Naive B cell (primary cell): ENCODE measurements at places on chromosomes 3 and 15. TPM values are rescaled to one million over a fixed set of nuclear protein-coding genes. Genes with fewer than 3 reads are reported as not detected.
A peak's percentile ranks its signal among the peaks of the same experiment; 100 is the strongest.

- DNase-seq: no peak
- no peaks in the 10 kb centered on the region for H3K36me3 ChIP-seq
- peaks cover 40% of the 10 kb centered on the region for H3K27me3 ChIP-seq
- H3K4me3 ChIP-seq: no peak overlapping the region
- H3K4me1 ChIP-seq: no peaks in the 10 kb centered on the region
These were observed 3.9 kb downstream of the UPK1B start for GRCh38 chr3:119177321-119177720.

Gene A4GNT
- polyA plus RNA-seq: not detected

Gene CAMKV
- polyA plus RNA-seq: not detected

GRCh38 chr3:128447561-128448013, 19.1 kb downstream of the DNAJB8 start:
- peaks cover 15% of the 10 kb centered on the region for H3K4me1 ChIP-seq
- no peak overlapping the region for H3K27ac ChIP-seq
- no peaks in the 10 kb centered on the region for H3K36me3 ChIP-seq
- peaks cover 37% of the 10 kb centered on the region for H3K27me3 ChIP-seq

GRCh38 chr15:85276921-85277320, 103.5 kb upstream of the AKAP13 start:
- no peaks in the 10 kb centered on the region for H3K36me3 ChIP-seq
- H3K4me1 ChIP-seq: no peaks in the 10 kb centered on the region
- no peak overlapping the region for H3K4me3 ChIP-seq
- H3K27me3 ChIP-seq: no peaks in the 10 kb centered on the region
- DNase-seq: no peak
- no peak overlapping the region for H3K27ac ChIP-seq

GRCh38 chr15:81880314-81880713, 165.5 kb downstream of the MEX3B start:
- no peak for DNase-seq
- no peak overlapping the region for H3K27ac ChIP-seq
- H3K27me3 ChIP-seq: no peaks in the 10 kb centered on the region
- peaks cover 15% of the 10 kb centered on the region for H3K4me1 ChIP-seq
- no peak overlapping the region for H3K4me3 ChIP-seq
- H3K36me3 ChIP-seq: no peaks in the 10 kb centered on the region

DNA sequence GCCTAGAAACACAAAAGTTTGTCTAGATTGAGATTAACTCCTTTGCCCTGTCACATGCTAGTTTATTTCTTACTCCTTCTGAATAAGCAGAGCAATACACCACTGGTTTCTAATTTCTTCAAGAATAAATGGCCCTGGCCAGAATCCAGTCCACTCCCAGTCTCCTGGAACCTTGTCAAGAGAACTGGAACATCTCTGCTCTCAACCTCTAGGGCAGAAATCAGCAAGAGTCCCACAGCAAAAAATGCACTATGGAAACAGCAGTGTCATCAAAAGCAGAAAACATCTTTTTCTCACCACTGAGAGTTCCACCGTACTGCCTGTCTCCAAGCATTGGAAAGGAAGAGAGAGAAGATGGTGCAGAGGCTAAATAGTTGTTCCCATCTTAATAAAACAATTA, 35.9 kb upstream of the PPP2R3A start:
- no peak overlapping the region for H3K4me3 ChIP-seq
- H3K27me3 ChIP-seq: peaks cover 6% of the 10 kb centered on the region
- no peak for DNase-seq
- no peaks in the 10 kb centered on the region for H3K4me1 ChIP-seq
- no peak overlapping the region for H3K27ac ChIP-seq
- no peaks in the 10 kb centered on the region for H3K36me3 ChIP-seq

DNA sequence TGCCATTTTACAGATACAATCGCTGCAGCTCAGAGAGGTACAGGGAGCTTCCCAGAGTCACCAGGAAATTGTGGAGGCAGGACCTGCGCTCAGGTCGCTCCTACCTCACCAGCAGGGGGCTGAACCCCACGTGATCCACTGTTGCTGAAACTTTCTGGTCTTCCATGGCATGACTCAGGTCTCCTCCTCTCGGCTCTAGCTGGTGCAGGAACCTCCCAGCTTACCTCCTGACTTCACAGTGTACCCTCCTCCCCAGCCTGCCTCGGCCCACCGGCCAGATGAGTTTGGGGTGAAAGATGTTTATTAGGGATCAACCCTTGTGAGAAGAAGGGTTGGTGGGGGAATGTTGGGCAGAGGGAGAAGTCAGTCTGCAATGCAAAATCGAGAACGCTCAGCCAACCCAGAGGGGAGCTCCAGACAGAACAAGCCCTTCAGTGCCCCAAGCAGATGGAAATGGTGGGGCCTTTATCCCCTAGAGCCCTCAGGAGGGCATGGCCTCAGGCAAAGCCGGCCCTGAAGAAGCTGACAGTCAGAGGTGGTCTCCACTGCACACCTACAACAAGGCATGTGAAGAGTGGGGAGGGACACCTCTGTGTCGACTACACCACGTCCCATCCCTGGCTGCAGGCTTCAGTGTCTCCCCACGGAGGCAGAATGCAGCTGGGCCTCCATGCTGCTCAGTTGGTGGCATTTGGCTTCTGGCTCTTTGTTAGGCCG, 118.6 kb upstream of the PRR20G start:
- H3K27me3 ChIP-seq: no peaks in the 10 kb centered on the region
- H3K4me3 ChIP-seq: no peak overlapping the region
- no peak for DNase-seq
- no peaks in the 10 kb centered on the region for H3K36me3 ChIP-seq
- H3K4me1 ChIP-seq: no peaks in the 10 kb centered on the region
- no peak overlapping the region for H3K27ac ChIP-seq

Gene WDR93
- polyA plus RNA-seq: not detected

Gene MKRN3
- polyA plus RNA-seq: 1.8 TPM

Gene FBXW12
- not detected for polyA plus RNA-seq

Gene DPPA4
- 3.7 TPM for polyA plus RNA-seq

GRCh38 chr15:39115379-39116057, 465.4 kb upstream of the THBS1 start:
- DNase-seq: no peak
- H3K36me3 ChIP-seq: no peaks in the 10 kb centered on the region
- H3K27ac ChIP-seq: no peak overlapping the region
- H3K4me3 ChIP-seq: no peak overlapping the region

Gene ZPLD1
- polyA plus RNA-seq: not detected

DNA sequence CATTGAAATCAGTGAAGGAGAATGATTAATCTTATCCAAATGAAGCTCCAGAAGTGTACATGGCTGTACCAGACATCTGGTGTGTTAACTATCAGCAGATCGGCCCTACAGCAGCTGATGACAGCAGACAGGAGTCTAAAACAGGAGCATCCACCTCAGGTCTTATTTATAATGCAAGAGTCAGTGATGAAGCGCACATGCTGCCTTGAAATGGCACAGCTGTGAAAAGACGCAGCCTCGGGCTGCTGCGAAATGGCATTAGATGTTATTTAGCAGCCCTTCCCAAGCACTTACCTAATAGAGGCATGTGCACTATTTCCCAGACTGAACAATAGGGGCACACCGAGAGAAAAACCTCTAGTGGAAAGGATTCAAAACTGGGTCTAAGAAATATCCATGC, 472.3 kb upstream of the CBLB start:
- H3K4me1 ChIP-seq: peaks cover 4% of the 10 kb centered on the region
- DNase-seq: no peak
- no peaks in the 10 kb centered on the region for H3K36me3 ChIP-seq

GRCh38 chr3:149459491-149460059, 14.9 kb upstream of the TM4SF4 start:
- H3K27ac ChIP-seq: no peak overlapping the region
- no peak for DNase-seq
- H3K4me1 ChIP-seq: no peaks in the 10 kb centered on the region
- H3K36me3 ChIP-seq: no peaks in the 10 kb centered on the region

Gene TRANK1
- 25.1 TPM for polyA plus RNA-seq

Gene PATL2
- polyA plus RNA-seq: 27.5 TPM

Gene POLR2H
- 34.4 TPM for polyA plus RNA-seq

DNA sequence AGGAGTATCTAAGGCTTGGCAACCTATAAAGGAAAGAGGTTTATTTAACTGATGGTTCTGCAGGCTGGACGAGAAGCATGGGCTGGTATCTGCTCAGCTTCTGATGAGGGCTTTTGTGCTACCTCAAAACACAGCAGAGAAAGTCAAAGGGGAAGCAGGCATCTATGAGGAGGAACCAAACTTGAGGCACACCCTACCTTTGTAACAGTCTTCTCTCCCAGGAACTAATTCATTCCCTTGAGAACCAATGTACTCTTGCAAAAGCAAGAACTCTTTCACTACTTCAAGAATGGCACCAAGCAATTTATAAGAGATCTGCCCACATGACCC, 109.0 kb downstream of the CGGBP1 start:
- H3K27me3 ChIP-seq: no peaks in the 10 kb centered on the region
- DNase-seq: peak; percentile 11
- H3K36me3 ChIP-seq: no peaks in the 10 kb centered on the region
- peak overlapping the region; percentile 80 for H3K27ac ChIP-seq
- peak overlapping the region; percentile 62 for H3K4me3 ChIP-seq

GRCh38 chr15:36903922-36904556, 196.3 kb downstream of the MEIS2 start:
- no peaks in the 10 kb centered on the region for H3K27me3 ChIP-seq
- H3K4me3 ChIP-seq: no peak overlapping the region
- H3K4me1 ChIP-seq: no peaks in the 10 kb centered on the region

DNA sequence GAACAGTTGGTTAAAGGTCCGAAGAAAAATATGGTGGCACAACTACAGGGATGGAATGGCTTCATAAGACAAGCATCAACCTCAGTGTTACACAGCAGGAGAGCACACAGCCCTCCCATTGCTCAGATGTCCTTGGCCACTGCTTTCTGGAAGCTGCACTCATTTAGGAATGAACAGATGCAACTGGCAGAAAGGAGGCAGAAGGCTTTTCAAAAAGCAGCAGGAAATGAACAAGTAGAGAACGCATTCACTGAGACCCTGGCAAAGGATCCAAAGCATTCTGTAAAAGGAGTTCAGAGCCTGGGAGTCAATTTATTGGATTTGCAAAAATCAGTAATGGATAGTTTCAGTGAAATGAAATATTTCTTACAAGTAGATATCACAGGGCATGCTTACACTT, 101.1 kb downstream of the PDZRN3 start:
- no peak overlapping the region for H3K4me3 ChIP-seq
- H3K4me1 ChIP-seq: no peaks in the 10 kb centered on the region
- DNase-seq: no peak
- H3K27ac ChIP-seq: no peak overlapping the region

- no peak overlapping the region for H3K4me3 ChIP-seq
- H3K27ac ChIP-seq: no peak overlapping the region
- no peaks in the 10 kb centered on the region for H3K36me3 ChIP-seq
- peaks cover 44% of the 10 kb centered on the region for H3K27me3 ChIP-seq
These were observed 23.3 kb downstream of the AQP9 start for GRCh38 chr15:58161436-58161930.

DNA sequence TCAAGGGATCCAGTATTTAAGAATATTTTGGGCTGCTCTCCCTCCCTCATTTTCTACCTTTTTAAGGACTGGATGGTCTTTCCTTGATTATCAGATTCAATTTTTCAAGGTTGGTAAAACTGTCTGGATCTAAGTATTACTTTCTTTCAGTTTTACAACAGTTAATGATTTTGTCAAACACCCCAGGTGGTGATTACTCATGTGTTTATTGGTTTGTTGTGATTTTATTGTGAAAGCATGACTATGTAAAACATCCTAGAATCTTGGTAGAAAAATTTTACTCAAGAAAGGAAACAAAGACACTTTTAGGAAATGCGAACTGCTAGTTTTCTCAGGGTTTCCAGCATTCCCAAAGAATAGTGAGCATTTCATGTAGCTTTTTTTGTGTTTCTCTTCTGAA, 7.3 kb downstream of the GTF2E1 start:
- peaks cover 39% of the 10 kb centered on the region for H3K4me1 ChIP-seq
- H3K4me3 ChIP-seq: no peak overlapping the region
- H3K27me3 ChIP-seq: no peaks in the 10 kb centered on the region
- peaks cover 12% of the 10 kb centered on the region for H3K36me3 ChIP-seq

- H3K27me3 ChIP-seq: no peaks in the 10 kb centered on the region
- no peaks in the 10 kb centered on the region for H3K36me3 ChIP-seq
- DNase-seq: no peak
- H3K4me3 ChIP-seq: no peak overlapping the region
- H3K4me1 ChIP-seq: no peaks in the 10 kb centered on the region
These were observed 35.4 kb upstream of the KCNMB3 start for GRCh38 chr3:179286331-179286730.

Gene CHDH
- not detected for polyA plus RNA-seq

- no peak overlapping the region for H3K27ac ChIP-seq
- DNase-seq: no peak
- H3K4me3 ChIP-seq: no peak overlapping the region
These were observed 587.8 kb downstream of the RBMS3 start for GRCh38 chr3:29868543-29869101.

DNA sequence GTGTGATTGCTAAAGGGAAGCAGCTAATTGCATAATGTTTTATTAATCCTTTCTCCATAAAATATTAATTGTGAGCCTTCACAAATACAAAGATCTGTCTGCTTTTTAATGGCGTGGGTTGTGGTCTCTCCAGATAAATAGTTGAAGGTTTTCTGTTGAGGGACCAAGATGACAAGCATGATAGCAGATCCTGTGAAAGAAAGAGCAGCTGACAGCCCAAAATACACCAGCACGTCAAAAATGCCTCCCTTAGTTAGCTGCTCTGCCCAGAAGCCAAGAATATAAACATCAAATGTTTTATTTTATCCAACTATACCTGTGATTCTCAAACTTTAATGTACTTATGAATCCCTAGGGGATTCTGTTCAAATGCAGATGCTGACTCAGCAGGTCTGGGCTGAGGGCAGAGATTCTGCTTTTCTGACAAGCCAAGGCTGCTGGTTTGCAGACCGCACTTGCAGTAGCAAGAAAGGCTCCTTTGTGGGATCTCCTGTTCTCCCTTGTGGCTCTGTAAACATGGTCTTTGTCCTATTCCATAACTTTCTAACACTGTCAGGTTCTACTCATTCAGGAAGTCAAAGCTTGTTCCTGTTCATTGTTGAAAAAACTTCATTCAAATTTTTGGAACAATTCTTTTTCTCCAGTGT, 119.1 kb upstream of the SLC25A36 start:
- no peak for DNase-seq
- no peaks in the 10 kb centered on the region for H3K4me1 ChIP-seq
- H3K27me3 ChIP-seq: peaks cover 4% of the 10 kb centered on the region
- no peaks in the 10 kb centered on the region for H3K36me3 ChIP-seq

DNA sequence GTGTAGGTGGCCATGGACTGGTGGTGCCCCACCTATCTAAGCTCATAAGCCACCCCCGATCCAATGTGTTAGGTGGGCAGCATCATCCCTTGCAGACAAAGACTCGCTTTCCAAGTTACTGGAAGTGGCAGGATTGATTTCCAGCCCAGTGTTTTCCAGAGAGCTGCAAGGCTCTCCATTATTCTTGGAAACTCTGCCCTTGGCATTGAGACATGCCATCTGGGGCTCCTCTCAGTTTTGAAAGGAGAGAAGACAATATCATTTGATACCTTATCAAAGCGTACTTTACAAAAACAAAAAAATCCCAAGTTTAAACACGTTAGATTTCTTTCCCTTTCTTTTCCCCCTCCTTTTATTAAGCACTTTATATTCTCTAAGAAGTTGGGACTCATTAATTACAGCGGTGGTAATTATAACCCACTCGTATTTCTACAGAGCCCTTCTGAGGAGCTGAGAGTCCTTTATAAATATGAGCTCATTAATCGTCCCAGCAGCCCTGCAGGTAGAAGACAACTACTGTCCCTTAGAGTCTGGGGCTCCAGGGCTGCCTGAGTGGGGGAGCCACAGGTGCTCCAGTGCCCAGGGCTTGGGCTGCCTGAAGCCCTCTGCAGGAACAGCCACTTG, 226.1 kb downstream of the TLE3 start:
- no peak overlapping the region for H3K4me3 ChIP-seq
- H3K36me3 ChIP-seq: peaks cover 7% of the 10 kb centered on the region
- H3K27ac ChIP-seq: no peak overlapping the region
- H3K27me3 ChIP-seq: peaks cover 20% of the 10 kb centered on the region
